Stimulated activated CD8-positive, alpha-beta memory T cell treated with anti-CD3 and anti-CD28 coated beads, Interleukin-15, amount 100 ng/mL, for 4 hours (primary cell): ENCODE measurements at places on chromosomes 3 and 15.

DNA sequence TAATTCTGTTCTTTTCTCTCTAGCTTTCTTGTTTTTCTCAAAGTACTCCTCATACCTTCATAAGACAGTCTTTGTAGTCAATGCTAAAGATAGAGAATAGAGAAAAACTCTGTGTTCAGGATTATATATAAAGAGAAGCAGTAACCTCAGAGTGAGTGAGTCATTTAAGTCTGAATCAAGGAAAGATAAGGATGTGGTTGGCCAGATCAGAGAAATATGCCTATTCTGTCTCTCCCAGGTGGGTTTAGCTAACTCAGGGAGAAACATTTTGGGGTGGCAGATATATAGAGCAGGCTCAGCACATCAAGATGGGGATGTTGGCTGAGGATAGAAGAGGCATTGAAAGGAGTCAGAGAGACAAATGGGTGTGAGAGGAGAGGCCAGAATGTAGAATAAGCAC, 31.4 kb downstream of the GTF2E1 start:
- DNase-seq = no peak

- DNase-seq = no peak
Measured at GRCh38 chr3:16150285-16150684, 24.2 kb upstream of the GALNT15 start.

DNA sequence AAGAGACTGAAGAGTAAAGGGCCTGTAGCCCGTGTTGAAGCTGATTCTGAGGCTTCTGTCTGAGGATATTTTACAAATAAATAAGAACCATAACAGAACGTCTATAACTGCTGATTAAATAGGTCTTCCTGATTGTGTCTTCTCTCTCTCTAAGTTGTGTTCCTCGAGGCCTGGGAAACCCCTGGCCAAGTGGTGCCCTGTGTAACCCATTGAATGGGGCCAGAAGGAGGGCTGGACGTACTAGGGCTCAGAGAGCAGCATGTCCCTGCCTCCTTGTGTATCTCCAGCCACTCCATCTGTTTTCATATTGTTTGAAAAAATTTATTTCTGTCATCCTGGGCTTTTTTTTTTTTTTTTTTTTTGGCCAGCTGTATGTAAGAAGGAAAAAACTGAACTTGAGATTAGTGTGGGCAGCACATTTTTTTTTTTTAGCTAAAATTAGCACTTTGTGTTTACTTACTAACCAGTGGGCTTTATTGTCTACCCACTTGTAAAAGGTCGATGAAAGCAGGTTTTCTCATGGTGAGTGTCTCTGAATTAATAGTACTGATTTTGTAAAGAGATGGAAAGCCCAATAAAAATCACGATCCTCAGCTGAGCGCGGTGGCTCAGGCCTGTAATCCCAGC, 10.7 kb downstream of the DHX30 start:
- no peak for DNase-seq

GRCh38 chr3:15576475-15576874, 24.9 kb downstream of the HACL1 start:
- DNase-seq = no peak

DNA sequence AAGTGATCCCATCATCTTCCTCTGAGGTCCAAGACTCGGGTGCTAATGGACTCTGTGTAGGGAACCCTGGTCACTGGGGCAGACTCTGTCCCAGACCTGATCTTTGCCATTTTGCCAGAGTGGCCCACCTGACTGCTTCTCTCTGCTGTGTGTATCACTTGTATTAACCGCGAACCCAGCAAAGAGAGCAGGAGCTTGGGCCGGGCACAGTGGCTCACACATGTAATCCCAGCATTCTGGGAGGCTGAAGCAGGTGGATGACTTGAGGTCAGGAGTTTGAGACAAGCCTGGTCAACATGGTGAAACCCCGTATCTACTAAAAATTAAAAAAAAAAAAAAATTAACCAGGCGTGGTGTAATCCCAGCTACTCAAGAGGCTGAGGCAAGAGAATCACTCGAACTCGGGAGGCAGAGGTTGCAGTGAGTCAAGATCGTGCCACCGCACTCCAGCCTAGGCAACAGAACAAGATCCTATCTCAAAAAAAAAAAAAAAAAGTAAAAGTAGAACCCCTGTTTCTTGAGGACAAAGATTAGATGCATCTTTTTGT, 32.9 kb upstream of the CYP11A1 start:
- DNase-seq = no peak

DNA sequence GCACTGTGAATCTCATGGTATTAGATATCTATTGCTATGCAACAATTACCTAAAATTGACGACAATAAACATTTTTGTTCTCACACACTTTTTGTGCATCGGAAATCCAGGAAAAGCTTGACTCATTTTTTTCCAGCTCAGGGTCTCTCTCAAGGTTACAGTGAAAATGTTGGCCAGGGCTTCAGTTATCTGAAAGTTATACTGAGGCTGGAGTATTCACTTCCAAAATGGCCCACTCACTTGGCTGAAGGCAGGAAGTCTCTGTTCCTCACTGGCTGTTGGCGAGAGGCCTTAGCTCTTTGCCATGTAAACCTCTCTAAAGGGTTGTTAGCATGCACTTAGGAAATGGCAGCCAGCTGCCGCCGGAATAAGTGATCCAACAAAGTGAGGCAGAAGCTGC, 41.4 kb downstream of the OSTN start:
- DNase-seq = no peak

- no peak for DNase-seq
Measured at GRCh38 chr3:178771511-178771910, 235.3 kb downstream of the KCNMB2 start.

DNA sequence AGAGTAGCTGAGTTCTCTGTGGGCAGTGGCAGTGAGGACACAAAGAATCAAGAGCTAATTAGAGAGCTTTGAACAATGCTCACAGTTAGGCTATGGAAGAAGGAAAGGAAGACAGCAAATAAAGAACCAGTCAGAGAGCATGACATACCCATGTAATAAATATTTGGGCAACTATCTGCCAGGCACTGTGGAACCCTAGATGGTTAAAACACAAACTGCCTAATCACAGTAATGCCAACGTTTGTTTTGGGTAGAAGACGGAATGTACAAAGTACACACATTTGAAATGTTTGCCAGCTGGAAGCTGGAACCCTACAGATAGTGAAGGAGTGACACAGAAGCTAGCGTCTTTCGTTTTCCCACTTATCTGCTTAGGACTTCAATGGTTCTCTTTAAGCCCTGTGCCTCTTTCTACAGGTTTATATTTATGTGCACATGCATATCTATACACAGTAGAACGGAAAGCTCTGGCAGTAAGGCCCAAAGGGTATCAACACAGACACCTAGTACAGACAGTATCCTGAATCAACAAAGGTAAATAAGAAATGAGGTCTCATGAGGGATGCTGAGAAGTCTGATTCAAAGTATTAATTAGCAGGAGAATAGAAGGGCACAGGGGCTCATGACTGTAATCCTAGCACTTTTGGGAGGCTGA, 44.6 kb downstream of the ANKRD28 start:
- DNase-seq = no peak

GRCh38 chr3:146594843-146595482, 10.2 kb downstream of the PLSCR5 start:
- no peak for DNase-seq

DNA sequence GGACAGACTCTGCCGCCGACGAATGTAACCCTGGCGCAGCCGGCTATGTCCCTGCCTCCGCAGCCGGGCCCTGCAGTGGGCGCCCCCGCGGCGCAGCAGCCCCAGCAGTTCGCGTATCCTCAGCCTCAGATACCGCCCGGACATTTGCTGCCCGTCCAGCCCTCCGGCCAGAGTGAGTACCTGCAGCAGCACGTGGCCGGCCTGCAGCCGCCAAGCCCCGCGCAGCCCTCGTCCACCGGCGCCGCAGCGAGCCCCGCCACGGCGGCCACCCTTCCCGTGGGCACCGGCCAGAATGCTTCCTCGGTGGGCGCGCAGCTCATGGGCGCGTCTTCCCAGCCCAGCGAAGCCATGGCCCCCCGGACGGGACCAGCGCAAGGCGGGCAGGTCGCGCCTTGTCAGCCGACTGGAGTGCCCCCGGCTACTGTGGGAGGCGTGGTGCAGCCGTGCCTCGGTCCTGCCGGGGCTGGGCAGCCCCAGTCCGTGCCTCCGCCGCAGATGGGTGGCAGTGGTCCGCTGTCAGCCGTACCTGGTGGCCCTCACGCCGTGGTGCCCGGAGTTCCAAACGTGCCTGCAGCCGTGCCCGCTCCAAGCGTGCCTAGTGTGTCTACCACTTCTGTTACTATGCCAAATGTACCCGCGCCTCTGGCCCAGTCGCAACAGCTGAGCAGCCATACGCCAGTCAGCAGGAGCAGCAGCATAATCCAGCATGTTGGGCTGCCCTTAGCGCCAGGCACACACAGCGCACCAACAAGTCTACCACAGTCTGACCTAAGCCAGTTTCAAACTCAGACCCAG, 2.4 kb downstream of the TSC22D2 start:
- no peak for DNase-seq

GRCh38 chr3:37787153-37787867, 74.4 kb upstream of the CTDSPL start:
- DNase-seq = no peak

DNA sequence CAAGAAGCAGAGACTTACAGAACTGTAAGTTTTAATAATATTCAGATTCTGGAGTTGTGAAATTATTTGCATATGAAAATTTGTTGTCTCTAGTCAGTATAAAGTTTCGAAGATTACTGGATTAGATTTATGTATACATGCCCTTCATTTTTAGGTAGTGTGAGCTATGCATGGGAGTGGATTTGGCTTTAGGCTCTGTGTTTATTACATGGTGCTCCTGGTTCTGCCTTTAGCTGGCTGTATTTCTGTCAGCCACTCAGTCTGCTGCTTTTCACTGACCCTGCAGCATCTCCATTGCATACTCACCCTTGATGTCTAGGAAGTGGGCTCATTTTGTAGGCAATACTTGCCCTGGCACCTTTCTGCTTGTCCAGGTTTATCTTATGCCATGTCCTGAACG, 147.5 kb upstream of the LRRFIP2 start:
- no peak for DNase-seq

DNA sequence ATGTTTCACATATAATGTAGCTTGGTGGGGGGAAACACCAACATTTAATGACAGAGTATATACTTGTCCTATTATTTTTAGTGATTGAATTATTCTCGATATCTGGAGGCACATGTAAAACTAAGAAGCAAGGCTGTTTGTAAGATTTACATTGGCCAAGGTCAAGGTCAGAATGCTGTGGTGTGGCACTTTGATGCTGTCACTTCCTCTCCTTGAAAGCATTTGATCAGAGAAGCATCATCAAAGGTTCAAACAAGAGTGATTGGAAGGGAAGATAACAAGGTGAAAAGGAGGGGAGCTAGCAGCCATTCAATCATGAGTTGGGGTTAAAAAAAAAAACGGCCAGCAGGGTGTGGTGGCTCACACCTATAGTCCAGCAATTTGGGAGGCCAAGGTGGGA, 26.4 kb downstream of the RTF1 start:
- DNase-seq = no peak

GRCh38 chr3:129558772-129559564, 16.0 kb downstream of the H1-8 start:
- DNase-seq = no peak

DNA sequence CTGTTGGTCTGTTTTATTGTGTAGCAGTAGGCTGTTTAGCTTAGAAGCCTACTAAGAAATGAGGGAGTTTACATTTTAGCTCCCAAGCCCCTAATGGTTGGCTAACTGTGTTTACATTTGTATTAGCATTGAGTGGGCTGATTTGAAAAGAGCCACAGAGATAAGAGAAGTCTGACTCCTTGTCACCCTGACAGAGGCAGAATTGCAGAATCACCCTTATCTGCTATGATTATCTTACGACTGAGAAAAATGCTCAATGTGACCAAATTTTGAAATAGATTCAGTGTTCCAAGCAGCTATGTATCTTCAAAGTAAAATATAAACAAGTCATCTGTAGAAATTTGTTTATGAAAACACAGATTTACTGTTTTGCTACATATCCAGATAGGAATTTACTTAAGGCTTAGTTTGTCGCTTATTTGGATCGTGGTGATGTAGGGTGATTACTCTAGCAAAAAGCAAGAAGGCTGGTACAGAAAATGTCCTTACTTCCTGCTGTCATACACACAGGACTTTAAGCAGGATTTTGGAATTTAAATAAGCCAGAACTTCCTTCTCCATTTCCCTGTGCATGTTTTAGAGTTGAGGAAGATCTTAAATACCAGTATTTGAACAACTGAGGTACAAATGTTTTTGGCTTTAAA, 19.0 kb downstream of the SEMA6D start:
- no peak for DNase-seq

GRCh38 chr15:81165535-81165934, 31.1 kb upstream of the IL16 start:
- DNase-seq = no peak

GRCh38 chr15:27330326-27330725, 359.3 kb downstream of the GABRG3 start:
- no peak for DNase-seq

- DNase-seq = no peak
Measured at GRCh38 chr3:177451864-177452830, 254.9 kb upstream of the TBL1XR1 start.

GRCh38 chr3:63937661-63938651, 25.8 kb upstream of the SCAANT1 start:
- DNase-seq = no peak

DNA sequence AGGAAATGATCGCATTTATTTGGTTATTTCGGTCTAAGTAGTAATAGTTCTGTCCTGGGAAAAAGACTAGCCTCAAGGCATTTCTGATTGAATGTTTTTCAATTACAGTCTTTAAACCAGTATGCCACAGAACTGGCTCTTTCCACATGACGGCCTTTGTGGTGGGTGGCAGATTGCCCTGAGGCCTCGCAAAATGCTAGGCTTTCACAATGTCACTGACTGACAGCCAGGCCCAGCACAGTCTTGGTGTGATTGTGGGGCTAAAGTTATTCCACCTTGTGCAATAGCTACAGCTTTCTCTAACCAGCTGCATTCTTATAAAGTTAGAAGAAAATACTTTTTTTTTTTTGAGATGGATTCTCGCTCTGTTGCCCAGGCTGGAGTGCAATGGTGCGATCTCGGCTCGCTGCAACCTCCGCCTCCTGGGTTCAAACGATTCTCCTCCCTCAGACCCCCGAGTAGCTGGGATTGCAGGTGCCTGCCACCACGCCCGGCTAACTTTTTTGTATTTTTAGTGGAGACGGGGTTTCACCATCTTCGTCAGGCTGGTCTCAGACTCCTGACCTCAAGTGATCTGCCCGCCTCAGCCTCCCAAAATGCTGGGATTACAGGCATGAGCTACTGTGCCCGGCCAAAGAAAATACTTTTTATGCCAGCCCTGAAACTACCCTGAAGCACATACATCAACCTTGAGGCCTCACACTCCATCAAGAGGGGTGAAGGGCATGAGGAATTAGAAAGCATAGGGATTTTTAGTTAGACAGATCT, 2.5 kb upstream of the ADIPOQ start:
- DNase-seq = no peak

DNA sequence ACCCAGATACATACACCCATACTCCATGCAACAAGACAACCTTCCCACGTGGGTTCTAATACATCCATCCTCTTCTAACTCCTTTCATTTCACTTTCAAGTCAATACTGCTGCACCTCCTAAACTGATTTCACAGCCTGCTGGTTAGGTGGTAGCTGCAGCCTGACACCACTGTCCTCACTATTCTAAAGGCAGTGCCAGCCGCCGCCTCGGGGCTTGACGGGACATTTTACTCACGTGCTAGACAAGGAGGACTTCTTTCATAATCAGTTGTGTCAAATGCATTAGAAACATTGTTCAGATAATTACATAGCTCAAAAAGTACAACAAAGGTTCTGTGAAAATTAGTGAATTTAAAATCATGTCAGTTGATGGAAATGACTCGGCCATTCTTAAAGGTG, 6.3 kb downstream of the UROC1 start:
- no peak for DNase-seq

GRCh38 chr3:196273655-196274054, 13.9 kb downstream of the PCYT1A start:
- no peak for DNase-seq

GRCh38 chr3:128971421-128972100, 22.3 kb downstream of the CFAP92 start:
- no peak for DNase-seq
